ENCODE measurements at places on chromosomes 6 and 20. TPM values are rescaled to one million over a fixed set of nuclear protein-coding genes. Genes with fewer than 3 reads are reported as not detected.

GRCh38 chr6:29424575-29424974, 9.8 kb downstream of the OR12D1 start:
- no peak for DNase-seq

ANKEF1 gene
- 2.3 TPM for total RNA-seq

MOG gene
- total RNA-seq, result not detected

DNA sequence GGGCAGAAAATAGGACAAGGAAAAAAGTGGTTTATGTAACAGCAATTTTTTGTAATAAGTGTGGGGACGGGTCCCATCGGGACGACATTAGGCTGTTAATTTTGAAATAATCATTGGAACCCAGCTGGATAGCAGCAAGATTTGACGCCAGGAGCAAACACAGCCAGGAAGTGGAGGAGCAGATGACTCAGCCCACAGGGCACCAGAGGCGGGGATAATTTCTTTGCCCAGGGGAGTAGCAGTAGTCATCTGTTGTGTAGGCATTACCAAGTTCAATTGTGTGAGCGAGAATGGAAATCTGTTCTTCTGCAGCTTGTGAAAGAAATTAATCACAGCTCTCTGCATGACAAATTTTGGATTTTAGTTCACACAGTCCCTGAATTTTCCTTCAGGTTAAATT, 22.6 kb upstream of the RIN2 start:
- no peak for DNase-seq

- no peak for DNase-seq
These were observed 8.2 kb upstream of the PRSS16 start for GRCh38 chr6:27239258-27239657.

- DNase-seq, result no peak
These were observed 25.3 kb downstream of the MDN1 start for GRCh38 chr6:89794324-89794723.

LRRC73 gene
- 0.54 TPM for total RNA-seq

LY6G5C gene
- 3.3 TPM for total RNA-seq

GRCh38 chr6:20952699-20953474, 418.6 kb downstream of the CDKAL1 start:
- DNase-seq, result no peak

DNA sequence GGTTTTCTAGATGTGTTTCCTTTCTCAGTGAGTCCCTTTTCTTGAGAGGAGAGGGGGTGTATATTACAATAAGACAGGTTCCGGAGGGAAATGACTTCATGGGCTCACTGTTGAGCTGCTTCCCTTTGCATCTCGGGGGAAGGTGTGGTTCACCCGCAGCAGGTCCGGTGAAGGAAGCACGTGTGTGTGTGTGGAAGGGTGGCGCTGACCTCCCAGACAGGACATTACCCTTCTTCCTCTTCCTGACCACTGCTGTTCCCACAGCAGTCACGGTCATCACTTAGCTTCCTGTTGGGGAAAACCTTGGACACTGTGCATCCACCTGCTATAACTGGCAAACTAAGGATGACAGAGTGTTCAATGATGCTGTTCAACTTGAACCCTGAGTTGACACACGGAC, 83.6 kb downstream of the PLEKHG1 start:
- DNase-seq, result peak; percentile 88

DNA sequence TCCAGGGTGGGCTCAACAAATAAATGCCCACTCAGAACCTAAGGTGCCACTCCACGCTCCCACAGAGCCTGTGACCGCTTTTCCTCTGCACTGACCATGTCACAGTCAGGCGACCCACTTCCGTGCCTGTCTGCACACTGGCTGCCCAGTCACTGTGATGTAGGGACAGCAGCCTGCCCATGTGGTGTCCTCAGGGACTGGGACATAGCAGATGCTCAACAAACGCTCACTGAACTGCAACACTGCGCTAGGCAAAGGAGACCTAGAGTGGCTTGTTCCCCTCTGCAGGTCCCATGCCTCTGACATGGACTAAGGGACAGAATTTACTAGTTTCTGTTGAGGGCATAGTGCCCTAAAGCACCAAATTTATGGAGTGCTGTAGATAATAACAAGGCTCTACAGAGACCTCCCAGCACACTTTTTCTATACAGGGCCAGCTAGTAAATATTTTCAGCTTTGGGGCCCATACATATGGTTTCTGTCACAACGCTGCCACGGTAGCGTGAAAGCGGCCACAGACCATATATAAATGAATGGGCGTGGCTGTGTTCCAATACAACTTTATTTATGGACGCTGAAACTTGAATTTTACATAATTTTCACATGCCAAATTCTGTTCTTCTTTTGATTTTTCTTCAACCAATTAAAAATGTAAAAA, 57.8 kb upstream of the MRPS10 start:
- DNase-seq, result no peak

EDN1 gene
- 21.7 TPM for total RNA-seq

NMBR gene
- not detected for total RNA-seq

DNA sequence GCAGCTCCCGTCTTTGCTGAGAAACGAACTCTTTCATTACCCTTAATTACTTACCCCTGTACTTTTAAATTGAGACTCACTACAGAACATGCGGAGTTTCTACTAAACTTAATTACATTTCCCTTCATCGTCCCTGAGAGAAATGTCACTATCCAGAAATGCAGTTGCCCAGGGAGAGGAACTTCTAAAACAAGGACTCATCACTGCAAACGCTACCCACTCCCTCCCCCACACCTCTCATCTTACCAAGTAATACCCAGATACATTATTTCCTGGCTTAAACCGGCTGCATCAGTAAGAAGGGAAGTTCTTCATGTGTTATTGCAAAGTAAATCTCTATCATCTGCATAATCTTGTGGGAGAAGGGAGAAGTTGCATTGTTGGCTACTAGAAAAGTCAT, 138.3 kb downstream of the IPCEF1 start:
- DNase-seq, result no peak

DNA sequence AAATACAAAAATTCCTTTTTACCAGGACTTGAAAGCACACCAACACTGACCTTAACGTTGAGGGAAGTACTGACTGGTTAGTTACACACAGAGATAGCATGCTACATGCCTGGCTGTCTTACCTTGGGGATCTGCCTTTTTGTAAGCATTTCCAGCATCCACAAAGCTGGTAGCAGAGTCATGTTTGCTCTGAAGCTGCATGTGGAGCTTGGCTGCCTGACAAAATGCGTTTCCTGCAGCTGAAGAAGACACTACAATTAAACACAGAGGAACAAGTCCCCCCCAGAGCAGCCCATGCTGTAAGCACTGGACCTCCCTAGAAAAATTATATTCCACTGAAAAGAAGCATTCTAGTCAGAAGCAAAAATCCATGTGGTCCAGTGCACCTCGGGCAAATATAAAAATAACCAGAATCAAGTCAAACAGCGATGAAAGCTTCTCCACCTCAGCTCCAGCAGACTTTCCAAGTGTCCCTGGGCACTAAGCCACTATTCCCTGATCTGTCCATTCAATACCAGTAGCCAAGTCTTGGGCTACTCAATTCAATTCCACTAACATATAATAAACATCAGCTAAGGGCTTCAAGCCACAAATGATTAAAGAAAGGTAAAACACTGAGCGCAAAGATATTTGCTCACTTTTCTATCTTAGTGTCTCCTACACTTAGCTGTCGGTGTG, 24.2 kb downstream of the NAPB start:
- no peak for DNase-seq

TTLL9 gene
- total RNA-seq, result 0.34 TPM

- no peak for DNase-seq
These were observed 81.9 kb upstream of the RREB1 start for GRCh38 chr6:7025861-7026260.

RFX6 gene
- not detected for total RNA-seq

NTSR1 gene
- 0.91 TPM for total RNA-seq

DNA sequence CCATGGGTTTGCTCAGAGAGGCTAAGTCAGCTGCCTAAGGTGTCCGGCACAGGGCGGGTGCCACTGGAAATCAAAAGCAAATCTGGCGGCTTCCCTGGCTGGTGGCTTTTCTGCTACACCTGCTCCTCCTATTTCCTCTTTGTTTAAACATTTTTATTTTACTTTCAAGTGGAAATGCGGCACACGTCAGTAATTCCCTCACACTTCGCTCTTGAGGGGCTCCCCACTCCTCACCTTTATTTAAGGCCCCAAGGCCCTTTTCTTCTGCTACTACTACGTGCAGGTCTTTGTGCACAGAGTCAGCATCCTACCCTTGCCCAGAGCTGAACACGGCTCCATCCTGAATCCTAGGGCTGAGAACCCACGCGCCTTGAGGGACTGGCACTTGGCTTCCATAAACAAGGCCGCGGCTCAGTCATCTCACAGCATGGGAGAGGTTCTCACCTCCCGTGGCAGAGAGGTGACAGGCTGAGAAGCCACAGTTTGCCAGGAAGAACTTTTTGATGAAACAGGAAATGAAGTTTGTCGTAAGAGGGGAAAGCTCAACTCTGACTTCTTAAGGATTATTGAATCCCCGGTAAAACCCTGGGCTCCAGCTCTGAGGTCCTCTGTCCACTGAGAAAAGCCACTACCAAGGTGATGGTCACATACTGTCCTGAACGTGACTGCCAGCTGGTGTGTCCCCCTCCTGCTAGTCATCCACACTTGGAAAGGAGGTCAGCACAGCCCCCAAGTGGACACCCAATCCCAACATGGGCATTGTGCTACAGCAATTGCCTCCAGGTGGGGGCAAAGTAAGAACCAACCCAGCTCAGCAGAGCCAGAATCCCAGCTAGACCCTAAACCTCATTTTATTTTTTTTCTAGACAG, 48.0 kb downstream of the NFATC2 start:
- no peak for DNase-seq

SMOC2 gene
- total RNA-seq, result 0.94 TPM
